ENCODE measurements at places on chromosomes 3 and 15. TPM values are rescaled to one million over a fixed set of nuclear protein-coding genes. Genes with fewer than 3 reads are reported as not detected.

DNA sequence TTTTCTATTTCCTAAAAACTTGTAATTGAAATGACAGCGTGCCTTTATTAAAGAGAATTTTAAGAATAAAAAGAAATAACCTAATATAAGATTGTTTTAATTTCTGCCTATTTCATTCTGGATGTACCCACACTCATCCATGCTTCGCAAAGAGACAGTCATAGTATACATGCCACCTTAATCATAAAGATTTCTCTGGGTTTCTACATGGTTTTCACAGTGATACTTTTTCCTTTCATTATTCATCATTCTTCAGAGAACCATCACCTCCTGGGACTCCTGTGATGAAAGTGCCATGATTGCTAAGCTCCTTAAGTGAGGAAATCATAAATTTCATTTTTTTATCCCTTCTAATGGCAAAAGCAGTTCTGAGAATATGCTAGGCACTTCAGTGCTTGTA lies 4.3 kb upstream of the CCR8 start:
- DNase-seq = no peak

DNA sequence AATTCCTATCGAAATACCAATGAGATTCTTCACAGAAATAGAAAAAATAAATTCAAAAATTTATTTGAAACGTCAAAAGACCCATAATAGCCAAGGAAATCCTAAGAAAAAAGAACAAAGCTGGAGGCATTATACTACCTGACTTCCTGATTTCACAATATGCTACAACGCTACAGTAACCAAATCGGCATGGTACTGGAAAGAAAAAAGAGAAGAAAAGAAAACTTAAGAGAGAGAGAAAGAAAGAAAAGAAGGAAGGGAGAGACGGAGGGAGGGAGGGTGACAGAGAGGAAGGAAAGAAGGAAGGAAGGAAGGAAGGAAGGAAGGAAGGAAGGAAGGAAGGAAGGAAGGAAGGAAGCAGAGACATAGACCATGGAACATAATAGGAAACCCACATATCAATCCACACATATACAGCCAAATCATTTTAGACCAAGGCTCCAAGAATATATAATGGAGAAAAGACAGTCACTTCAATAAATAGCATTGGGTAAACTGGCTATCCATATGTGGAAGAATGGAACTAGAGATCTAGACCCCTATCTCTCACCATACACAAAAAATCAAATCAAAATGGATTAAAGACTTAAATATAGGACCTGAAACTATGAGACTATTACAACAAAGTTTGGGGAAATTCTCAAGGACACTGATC lies 118.6 kb upstream of the CNTN4 start:
- DNase-seq = no peak

The GCSAM gene
- not detected for total RNA-seq

The GMPPB gene
- total RNA-seq = 83.9 TPM

DNA sequence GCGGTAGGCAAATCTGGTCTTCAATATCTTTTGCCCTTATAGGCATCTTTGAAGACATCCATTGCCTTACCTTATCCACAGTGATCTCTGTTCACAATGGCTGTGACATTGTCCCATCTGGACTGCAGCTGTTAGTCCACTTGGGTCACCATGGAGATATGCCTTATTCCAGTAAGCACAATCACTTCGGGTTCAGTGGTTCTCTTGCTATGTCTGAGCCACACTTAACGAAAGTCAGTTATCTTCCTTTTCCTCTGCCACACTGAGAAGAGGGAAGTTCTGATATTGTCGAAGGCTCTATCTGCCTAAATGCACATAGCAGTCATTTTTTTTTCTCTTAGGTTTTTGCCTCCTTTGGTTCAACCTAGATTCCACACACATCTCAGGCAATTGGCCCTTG lies 119.0 kb upstream of the SATB1 start:
- no peak for DNase-seq

DNA sequence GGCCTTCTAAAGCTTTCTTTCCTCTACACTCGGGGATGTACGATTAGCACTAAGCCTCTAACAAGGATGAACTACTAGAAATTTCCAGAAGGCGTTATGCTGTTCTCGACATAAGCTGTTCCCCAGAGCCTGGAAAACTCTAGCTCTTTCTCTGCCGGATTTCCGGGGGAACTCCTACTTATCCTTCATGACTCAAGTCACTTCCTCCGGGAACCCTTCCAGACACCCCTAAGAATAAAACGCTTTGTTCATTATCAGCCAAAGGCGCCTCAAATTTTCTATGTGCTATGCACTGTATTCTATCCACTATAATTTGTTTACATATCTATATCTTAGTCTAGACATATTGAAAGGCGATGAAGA lies 455 bp upstream of the SNAP23 start:
- peak; percentile 49 for DNase-seq

The CELSR3 gene
- total RNA-seq = 1.1 TPM

DNA sequence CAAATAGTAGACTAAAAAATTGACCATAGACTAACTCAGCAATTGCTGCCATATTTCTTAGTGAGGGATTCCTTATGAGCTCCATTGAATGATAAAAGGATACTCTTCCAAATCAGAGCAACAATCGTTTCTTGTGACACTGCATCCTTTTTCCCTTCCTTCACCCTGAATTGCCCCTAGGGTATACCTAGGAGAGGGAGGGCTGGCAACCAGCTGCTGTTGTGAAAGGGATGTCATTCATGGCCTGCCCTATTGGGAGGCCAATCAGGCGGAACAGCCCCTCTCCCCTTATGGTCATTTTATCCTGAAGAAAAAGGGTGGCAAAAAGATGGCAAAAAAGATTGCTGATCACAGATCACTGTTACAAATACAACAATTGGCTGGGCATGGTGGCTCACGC lies 26.3 kb downstream of the B3GNT5 start:
- no peak for DNase-seq

The ERICH6 gene
- not detected for total RNA-seq

Data from PC-3 (cell line).